ENCODE measurements at places on chromosomes 4 and X.

DNA sequence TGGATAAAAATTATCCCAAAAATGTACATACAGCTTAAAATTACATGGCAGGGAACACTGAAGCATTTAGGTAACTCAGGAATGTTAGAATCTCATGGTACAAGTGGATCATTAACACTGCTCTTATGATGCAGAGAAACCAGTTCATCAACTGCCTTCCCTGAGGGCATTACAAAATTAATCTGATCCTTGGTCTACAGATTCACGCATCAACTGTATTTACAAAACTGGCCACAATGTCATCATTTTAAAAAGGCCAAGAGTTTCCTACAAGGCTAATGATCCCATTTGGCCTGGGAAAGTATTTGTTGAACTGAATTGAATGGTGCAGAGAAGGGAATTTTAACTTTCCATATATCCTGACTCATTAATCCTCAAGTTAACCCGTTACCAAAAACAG, 84.6 kb downstream of the TSPAN5 start:
- no peak for DNase-seq

GRCh38 chr4:85909851-85910250, 434.9 kb downstream of the ARHGAP24 start:
- no peak for DNase-seq

DNA sequence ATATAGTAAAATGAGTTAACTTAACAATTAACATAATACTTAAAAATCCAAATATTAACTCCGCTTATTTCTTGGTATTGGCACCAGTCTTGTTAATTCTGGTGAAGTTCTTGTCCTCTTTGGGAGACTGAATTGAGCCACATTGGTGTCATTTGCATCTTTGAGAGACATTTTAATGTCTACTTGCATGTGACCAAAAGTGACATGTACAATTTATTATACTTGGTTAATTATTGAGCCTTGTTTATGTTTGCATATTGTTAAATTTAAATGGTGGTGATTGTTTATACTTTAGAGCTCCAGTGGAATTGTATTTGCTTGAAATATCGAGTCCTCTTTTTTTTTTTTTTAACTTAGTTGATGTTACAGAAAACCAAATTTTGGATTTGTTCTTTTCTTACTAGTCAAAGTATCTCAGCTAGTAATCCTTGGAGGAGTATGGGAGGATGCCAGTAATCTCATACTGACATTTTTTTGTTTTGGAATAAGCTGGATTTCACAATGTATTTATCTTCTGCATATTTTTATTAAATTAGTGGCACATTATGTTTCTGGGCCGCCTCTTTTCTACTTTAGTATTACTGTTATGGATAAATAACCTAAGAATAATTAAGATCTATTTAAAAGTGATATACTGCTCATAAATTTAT, 3.9 kb downstream of the SPCS3 start:
- DNase-seq = no peak

- DNase-seq = no peak
Observed at GRCh38 chrX:110143454-110144210, 140.7 kb downstream of the TMEM164 start.

- no peak for DNase-seq
Observed at GRCh38 chr4:56764775-56765174, 56.7 kb downstream of the SPINK2 start.

- no peak for DNase-seq
Observed at GRCh38 chr4:15478724-15479088, 9.0 kb downstream of the CC2D2A start.

DNA sequence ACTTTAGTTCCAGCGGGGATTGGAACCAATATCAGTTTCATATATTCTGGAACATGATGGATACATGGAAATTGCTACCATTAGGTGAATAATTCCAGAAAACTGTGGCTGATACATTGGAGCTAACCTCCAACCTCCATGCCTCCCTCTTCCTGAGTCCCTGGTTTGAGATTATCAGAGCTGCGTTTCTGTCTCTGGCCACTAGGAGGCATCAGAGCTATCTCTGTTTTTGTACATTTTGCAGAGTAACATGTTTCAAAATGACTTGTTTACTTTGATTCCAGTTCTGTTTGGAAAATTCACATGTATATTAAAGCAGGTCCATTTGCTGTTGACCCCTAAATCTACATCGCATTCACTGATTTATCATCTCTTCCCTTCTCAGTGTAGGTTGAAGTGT, 2.4 kb upstream of the RAB40AL start:
- DNase-seq = no peak

DNA sequence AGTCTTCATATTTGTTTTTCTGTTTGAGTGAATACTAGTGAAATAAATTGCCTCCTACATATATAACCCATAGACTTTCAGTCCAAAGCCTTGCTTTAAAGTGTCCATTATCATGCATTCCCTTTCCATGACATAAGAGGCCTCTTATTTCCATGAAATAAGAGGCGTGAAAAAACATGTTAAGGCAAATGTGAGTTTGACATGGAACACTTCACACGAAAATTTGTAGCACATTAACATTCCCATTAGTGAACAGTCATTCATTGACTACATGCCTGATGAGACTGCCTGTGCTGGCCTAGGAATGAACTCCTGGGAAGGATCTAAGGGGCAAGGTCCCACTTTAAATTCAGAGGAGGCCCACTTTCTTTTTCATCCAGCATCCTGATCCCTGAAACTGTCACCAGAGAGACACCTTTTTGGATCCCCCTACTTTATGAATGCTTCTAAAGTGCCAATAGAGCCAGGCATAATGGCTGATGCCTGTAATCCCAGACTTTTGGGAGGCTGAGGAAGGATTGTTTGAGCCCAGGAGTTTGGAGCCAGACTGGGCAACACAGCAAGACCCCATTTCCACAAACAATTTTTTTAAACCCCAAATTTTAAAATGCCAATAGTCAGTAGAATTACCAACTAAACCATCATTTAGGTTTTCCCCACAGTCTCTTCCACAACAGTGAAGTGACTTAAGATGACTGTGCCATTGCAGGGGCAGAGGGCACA, 6.7 kb downstream of the RTL8B start:
- no peak for DNase-seq

GRCh38 chrX:64204701-64205440, 637 bp downstream of the AMER1 start:
- no peak for DNase-seq

DNA sequence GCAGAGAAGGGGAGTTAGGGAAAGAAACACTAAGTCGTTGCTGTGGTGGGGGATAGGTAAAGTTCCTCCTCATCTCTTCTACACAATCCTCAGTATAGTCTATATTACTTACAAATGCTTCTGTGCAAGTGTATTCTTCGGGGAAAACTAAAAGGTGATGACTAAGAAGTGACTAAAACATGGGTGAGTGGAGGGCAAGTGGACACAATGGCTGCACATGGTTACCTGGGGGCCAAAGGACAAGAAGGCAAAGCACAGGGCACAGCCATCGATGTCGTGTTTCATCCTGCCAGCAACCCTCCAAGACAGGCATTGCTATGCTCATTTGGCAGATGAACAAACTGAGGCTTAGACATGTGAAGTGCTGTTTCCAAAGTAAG, 35.5 kb upstream of the CCKAR start:
- DNase-seq = no peak

- DNase-seq = no peak
Observed at GRCh38 chr4:742096-742741, 36.6 kb downstream of the PCGF3 start.

GRCh38 chr4:29632199-29632598, 1088.0 kb upstream of the PCDH7 start:
- no peak for DNase-seq

- no peak for DNase-seq
Observed at GRCh38 chr4:146062340-146062739, 113.2 kb upstream of the LSM6 start.

DNA sequence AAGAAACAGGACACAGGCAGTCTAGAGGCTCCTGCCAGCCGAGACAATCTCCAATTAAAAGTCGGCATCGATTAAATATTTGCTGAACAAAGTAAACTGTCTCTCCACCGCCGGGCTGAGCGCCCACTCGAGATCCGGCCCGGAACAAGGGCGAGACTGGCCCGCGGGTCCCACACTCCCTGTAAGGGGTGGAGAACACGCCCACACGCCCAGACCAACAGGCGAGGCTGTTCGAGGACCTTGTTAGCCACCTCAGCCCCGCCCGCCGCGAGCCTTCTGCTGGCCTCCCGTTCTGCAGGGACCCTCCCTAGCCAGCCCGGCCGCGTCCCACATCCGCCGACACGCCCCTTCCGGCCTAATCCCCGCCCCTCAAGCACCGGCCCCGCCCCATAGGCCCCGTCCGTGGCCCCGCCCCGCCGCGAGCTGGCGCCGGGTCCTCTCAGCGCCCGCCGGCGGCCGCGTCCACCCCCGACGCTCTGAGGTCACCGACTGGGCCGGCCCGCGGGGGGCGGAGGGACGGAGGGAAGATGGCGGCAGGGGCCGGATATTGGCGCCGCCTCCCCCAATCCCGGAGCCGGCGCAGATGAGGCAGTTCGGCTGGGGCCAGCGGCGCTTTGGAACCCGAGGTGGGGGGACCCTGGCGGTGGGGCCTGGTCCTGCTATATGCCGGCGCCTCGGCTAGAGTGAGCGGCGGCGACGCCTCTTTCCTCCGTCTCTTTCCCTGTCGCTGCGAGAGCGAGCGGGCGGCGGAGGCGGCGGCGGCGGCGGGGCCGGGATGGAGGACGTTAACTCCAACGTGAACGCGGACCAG, at the start of gene SLAIN2:
TSS of gene SLAIN2 (plus strand) at position 565 of the 811 bp plus-strand sequence. CDS start at position 776, 211 bp downstream.
- peak; percentile 100 for DNase-seq

DNA sequence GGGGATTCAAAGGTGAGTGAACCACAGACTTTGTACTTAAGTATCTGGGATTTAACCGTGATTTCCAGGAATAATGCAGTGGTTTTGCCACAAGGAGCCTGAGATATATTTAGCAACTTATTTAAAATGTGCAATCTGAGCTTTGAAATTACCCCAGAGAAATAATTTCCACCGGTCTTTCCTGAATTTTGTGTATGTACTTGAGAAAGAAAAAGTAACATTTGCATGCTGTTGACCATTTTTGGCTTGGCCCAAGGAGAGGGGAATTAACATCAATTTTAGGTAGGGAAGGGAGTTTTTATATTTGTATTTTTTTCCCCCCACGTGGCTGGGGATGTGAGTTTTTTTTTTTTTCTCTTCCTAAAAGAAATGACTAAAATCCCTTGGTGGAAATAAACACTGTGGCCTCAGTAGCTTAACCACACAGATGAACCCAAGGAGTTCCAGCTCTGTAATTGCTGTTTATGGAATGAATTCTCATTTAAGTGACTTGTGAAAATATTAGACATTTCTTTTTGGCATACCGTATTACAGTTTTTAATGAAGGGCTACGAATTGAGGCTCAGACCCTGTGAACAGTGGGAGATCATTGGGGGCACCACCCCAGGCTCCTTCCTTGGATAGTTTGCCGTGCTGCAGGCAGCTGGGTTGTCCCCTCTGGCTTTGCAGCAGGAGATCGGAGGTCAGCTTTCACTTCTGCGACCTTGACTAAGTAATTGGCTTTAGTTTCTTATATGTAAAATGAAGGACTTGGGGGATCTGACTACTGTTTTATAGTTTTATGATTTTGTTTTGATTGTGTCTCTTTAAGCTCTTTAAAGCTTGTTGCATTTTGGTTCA, 116.1 kb downstream of the ARHGAP10 start:
- DNase-seq = no peak

DNA sequence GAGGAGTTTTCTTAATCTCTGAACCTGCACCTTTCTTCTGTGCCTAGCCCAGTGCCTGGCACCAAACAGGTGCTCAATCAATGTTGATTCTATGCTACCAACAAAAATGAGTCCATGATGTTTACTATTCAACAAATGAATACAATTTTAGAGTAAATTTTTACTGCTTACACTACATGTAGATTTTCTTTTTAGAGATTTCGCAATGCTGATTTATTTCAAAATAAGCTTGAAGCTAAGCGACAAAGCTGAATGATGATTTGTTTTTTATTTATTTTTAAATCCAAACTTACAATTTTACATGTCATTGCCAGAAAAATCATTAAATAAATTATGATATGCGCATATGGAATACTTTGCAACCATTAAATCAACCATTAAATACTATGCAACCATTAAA, 55.7 kb downstream of the AR start:
- no peak for DNase-seq

DNA sequence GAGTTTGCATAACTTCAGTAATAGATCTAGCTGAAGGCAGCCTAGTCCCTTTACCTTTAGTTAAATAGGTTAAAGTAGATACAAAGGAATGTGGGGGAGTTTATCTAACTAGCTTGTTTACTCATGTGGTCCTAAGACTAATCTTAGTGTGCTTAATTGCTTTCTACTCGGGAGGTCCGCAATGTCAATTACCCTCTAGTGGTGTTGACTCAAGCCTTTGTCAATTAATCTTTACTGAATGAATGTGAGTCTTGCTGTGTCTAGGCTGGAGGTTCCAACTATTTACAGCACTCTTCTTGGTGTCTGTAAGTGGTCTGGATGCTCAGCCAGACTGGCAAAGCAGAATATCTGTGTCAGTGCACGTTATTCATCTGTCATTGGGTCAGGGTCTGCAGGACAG, 17.9 kb upstream of the YTHDC1 start:
- DNase-seq = no peak

- no peak for DNase-seq
Observed at GRCh38 chrX:30904186-30904585, 15.1 kb upstream of the TAB3 start.

DNA sequence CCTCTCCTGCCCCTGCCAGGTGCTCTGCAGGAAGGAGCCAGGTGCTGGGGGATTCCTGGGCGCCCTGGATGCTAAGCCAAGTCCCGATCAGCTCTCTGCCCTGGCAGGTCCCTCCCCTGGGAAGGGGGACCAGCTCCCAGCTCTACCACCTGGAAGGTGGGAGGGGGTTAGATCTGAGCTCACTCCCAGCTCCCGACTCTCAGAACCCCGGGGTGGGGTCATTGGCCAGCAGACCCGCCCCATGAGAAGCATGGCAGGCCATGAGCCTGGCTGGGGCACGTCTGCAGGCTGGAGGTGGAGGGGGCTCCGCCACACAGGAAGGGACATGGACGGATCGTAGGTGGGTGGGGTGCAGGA, 83.4 kb upstream of the NKX1-1 start:
- DNase-seq = no peak

DNA sequence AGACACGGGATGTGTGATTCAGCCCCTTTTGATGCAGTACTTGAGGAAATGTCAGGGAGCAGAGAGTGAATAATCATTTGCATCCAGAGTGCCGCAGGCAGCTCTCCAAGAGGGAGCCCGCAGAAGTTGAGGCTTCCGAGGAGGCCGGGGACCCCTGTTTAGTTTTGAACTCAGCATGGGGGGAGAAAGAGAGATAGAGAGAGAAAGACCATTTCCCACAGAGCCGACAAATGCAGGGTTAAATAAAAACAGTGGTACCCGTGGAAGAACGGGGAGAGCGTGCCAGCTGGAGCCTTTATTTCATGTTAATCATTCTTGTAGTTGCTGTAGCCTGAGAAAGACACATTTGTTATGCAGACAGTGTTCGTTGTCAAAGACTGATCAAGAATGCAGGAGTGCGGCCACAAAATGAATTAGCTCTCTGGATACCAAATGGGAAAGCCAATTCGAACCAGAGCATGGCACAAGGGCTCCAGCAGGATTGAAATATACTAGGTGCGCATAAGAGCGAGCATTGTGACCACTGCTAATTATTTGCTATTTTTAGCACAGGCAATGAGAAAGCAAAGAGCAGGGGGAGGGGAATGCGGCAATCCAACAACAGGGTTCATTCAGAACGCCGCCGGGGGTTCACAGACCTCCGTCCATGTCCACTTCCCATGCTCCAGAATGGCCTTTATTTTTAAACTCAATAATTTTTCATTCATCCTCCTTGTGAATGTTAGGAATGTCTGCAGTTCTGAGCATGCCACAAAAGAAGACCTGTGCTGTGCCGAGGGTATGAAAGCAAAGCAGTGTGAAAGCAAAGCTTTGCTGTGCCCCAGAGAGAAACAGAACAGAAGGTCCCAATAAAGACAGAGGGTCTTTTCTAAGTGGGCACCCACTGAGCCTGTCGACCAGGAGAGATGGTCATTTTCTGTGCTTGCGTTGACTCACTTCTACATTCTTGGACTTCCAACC, 243.9 kb upstream of the VCX3A start:
- DNase-seq = no peak
